ENCODE measurements at places on chromosomes 6 and 20.

DNA sequence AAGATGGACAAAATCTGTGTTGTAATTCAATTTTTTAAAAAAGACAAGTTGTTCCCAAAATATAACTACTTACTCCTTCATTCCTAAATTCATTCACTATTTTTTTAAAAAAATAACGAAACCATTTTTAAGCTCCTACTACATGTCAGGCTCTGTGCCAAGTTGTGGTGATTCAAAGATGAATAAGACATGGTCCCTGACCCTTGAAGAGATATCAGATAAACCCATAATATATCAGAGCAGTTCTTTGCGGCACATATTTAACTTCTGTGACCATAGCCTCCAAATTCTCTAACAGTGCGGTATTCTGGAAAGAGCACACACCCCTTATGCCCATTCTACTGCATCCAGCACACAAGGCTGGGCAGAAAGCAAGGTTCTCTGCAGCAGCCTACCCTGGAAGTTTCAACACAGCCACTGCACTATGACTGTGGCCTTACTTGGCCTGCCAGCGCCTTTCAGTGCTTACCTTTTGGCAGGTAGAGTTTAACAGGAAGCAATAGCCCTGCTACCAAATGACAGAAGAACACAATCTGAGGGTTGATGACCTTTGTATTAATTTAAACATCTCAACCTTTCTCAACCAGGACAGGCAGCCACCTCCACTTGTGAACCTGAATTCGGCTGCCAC lies 406.5 kb downstream of the BTBD9 start:
- peak; percentile 71 for DNase-seq

DNA sequence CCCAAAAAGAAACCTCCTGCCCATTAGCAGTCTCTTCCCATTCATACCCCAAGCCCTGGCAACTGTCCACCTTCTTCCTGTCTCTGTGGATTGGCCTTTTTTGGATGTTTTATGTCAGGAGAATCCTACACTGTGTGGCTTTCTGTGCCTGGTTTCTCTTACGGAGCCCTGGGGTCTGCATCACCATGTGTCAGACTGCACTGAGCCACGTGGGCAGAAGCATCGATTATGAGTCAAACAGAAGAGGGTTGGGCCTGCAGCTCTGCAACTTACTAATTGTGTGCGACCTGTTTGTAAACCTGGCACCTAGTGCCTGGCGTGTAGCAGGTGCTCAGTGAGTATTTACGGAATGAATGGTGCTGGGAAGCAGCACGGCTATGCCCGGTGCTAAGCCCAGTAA lies 62.6 kb downstream of the IGF2R start:
- no peak for DNase-seq

DNA sequence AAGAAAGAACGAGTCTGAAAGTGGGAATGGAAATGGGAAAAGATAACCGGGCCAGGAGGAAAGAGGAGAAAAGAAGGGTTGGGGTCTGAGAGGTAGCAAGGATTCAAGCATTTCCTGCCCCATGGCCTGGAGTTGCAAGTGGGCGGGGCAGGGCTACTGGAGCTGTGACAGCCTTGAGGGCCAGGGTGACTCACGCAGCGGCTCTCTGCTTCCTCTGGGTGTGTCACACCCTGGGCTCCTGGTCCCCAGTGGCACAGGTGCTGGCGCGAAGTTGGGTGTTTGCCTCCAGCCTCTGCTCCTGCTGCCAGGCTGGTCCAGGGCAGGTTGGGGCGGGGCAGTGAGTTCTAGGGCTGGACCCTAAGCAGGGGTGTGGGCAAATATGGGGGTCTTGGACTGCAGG lies 3.3 kb upstream of the ULBP3 start:
- peak; percentile 13 for DNase-seq

DNA sequence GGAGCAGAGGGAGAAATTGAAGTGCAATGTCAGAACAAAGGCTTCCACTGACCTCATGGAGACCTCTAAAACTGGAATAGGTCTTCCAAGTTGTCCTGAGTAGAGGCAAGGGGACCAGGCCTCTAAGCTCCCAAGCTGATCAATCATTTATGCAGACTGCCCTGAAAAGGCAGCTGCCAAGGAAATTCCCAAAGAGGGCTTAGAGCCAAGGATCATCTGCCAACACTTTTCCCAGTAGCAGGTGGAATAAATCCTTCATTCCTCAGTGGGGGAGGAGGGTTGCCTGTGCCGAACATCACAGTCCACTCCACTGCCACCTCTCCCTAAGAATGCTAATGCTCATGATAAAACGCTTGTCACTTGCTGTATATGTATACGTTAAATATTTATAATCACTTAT lies 29.3 kb upstream of the RALY start:
- DNase-seq, result no peak

GRCh38 chr20:44021900-44022299 lies 107.2 kb downstream of the TOX2 start:
- no peak for DNase-seq

DNA sequence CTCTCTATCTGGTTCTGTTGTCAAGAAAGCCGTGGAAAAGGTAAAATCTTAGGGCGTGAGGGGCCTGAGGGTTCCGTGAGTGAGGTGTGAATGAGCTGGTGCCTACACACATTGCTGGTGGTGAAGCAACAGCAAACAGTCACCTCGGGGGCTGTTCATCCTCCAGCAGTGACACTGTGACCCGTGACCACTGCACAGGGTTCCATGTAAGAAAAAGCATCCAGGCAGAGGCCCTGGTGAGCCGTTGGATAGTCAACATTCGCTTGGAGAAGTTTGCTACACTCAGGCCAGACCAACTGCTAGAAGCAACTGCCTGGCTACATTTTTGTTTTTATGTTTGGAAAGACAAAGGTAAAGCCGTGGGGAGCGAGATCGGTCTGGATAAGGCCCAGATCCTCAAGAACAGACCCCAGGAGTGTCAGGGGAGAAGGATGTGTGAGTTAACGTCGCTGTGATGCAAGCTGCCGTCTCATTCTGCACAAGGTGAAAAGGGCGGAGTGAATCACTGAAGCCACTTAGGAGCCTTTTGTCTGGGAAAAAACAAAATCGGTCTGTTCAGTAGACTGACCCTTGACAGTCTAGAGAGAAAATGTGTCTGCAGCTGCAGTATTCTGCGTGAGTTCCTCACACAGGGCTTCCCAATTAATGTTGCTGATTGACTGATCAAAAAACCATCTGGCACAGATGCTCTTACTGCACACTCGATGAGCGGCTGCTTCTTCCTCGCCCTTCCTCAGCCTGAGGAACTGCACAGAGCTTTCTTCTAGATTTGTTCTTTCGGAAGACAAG lies 404.0 kb downstream of the SMOC2 start:
- no peak for DNase-seq

DNA sequence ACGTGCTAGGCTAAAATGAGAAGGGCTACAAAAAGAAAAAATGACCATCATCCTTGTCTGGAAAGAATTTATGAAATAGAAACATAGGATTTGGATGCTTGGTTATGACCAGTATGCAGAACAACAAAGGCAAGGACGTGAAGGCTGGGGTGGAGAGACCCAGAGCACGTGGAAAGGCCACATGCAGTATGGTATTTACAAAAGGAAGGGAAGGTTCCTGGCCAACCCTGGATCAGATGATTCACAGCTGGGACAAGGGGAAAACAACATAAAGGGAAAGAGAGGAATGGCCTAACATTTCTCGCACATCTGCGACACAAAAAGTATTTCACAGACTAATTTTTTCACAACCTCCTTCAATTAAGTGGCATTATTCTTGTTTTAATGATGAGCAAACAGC lies 8.2 kb downstream of the STX7 start:
- DNase-seq, result peak; percentile 7

DNA sequence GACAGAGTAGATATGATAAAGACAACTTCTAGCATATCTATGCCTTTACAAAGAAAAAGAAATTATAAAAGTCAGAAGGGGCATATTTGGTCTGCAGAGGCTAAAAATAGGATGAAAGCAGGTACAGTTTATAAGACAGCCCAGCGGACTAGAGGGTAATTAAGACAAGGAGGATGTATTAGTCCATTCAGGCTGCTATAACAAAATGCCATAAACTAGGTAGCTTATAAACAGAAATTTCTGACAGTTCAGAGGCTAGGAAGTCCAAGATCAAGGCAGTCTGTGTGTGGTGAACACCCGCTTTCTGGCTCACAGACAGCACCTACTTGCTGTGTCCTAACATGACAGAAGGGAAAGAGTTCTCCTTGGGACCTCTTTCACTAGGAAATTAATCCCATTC lies 5.7 kb downstream of the HBS1L start:
- no peak for DNase-seq

GRCh38 chr20:50270569-50270968 lies 79.9 kb downstream of the CEBPB start:
- DNase-seq, result no peak

- DNase-seq, result no peak
These were observed 4.1 kb downstream of the CNBD2 start for GRCh38 chr20:35972462-35972861.

DNA sequence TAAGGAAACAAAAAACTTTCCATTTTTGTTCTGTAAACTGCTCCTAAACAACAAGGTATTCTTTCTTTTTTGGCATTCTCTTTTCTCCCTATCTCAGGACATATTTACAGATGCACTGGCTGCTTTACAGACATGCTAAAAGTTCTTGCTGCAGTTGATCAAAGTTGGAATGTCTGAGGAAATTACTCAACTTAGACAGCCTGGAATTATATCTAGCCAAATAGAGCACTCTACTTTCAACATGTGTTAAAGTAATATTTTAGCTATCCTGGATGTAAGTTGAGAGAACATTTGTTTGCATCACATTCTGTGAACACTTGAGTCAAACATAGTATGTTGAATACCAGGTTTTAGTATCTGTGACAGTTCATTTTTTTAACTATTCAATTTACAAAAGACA lies 24.8 kb downstream of the TASP1 start:
- peak; percentile 71 for DNase-seq

DNA sequence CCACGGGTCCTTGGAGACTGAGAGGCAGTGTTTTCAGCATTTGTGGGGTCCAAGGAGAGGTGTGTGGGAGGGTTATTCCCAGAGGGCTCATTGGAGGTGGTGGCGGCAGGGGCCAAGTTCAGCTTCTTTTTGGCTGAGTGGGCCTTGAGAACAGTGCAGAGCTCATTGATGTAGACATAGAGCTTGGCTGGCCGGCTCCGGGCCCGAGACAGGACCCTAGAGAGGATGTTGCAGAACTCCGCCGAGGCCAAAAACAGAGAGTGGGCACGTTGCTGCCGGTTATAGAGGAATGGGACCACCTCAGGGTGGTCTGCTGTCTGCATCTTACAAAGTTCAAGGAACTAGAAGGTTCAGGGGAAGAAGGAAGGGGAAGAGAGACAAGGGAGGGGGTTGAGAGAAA lies 3.7 kb upstream of the ZBTB22 start:
- no peak for DNase-seq

- DNase-seq, result no peak
These were observed 513.5 kb upstream of the JARID2 start for GRCh38 chr6:14732226-14732843.

- DNase-seq, result no peak
These were observed 752.2 kb upstream of the MARCKS start for GRCh38 chr6:113104951-113105350.

DNA sequence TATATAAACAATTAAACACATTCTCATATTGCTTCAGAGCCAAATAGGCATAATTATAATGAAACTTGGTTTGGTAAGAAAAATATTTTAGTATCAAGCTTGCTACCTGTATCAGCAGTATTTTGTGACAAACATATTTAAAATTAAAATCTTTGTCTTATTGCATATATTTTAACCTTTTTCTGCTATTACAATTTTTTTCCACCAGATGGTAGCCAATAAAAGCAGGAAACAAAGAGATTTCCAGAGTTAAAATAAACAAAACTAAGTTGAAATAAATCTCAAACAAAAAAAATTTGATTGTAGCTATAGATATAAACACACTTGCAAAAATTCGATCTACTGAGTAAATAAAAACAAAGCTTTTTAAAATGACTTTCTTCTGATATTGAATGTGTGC lies 491.3 kb upstream of the GJE1 start:
- no peak for DNase-seq

DNA sequence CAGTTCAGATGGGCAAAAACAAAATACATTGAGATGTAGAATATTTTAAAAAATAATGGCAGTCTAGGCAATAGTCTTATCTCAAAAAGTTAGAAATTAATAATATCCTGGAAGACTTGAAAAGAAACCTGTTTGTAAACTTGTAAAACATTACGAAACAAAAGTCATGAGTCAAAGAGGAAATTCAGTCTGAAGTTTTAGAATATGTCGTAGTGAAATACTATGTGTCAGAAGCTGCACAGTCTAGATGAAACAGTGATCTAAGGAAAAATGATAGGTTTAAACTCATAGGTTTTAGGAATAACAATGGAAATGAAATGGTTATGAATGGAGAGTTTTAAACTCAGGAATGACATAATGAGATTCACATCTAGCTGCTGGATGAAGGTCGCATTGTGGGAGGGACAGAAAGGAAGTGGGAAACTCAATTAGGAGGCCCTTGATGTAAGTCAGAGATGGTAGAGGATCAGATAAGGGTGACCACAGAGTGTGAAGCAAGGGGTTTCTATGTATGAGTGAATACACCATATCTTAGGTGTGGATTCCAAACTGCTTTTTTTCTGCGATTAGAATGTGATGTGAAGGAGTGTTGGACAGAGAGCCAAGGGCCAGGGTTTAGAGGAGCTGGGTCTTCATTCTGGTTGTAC lies 2.8 kb downstream of the SNRPB2 start:
- DNase-seq, result peak; percentile 36

DNA sequence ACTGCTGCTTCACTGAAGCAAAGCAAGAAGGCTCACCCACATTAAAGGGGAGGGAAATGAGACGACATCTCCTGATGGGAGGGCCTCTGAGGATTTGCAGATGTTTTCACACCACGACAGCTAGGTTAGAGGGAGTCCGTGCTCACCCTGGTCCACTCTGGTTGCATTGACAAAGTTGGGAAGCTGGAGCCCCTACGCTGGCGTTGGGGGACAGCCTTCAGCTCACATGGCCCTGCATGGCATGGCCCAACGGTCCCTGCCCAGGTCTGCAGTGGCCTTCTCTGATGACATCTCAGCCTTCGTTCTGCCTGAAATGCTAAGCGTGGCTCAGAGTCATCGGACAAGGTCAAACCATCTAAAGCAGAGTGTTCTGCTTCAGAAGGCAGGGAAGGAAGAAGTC lies 3.8 kb upstream of the NAPB start:
- no peak for DNase-seq

GRCh38 chr6:140101367-140101766 lies 726.9 kb upstream of the CITED2 start:
- peak; percentile 11 for DNase-seq

- peak; percentile 75 for DNase-seq
These were observed 427.5 kb upstream of the HSF2 start for GRCh38 chr6:121971931-121972335.

DNA sequence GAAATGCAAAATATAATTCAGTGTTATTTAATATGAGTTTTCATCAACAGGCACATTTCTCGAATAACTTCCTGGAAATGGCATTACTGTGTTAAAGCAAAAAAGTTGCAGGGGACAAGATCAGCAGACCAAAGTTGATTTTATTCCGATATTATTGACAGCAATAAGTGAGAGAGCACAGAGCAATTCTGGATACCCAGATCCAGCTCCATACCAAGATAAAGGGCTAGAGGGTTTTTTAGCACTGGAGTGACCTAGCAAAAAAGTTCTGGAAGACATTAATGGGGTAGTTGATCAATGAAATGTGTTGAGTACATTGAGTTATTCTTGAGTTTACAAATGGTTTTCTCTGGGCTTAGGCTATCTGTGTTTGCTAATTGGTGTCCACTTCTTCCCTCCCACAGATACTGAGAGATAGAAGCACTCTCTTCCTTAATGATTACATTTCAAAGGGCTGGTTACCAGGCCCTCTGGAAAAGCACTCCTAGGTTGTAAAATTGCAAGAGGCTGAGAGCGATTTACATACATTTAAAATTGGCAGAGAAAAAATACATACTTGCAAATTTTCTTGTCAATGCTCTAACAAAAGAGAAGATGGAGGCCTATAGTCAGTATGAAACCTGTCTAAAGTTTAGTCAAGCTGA lies 47.0 kb upstream of the MANEA start:
- no peak for DNase-seq
